ENCODE measurements at places on chromosomes 5 and 9. TPM values are rescaled to one million over a fixed set of nuclear protein-coding genes. Genes with fewer than 3 reads are reported as not detected.

The TXNDC8 gene
- not detected for total RNA-seq

The ANKRD18A gene
- total RNA-seq = 3.2 TPM

The CCNI2 gene
- 9.3 TPM for total RNA-seq

The TMEM174 gene
- not detected for total RNA-seq

The PPP2R2B gene
- total RNA-seq = 2.1 TPM

The TAF11L5 gene
- not detected for total RNA-seq

The SHOC1 gene
- not detected for total RNA-seq

The SPATA31A3 gene
- not detected for total RNA-seq

The LOX gene
- not detected for total RNA-seq

The ADAMTS13 gene
- total RNA-seq = 1.4 TPM
